Activated T-helper 1 cell treated with anti-CD3 and anti-CD28 coated beads, Interleukin-12 subunit alpha, Interleukin-12 subunit beta, Interleukin-2, Interleukin-4 antibody, amounts not matched to agents 30 ng/mL and 10 ng/mL and 1 ng/mL, durations not matched to agents 14 hours and 24 hours and 36 hours (primary cell): ENCODE measurements at places on chromosomes 5 and 9. TPM values are rescaled to one million over a fixed set of nuclear protein-coding genes. Genes with fewer than 3 reads are reported as not detected.

GRCh38 chr9:110895147-110895905 is 142.9 kb downstream of the LPAR1 start:
- no peak for DNase-seq
- H3K36me3 ChIP-seq = no peaks in the 10 kb centered on the region
- H3K4me1 ChIP-seq = no peaks in the 10 kb centered on the region
- no peak overlapping the region for H3K4me3 ChIP-seq
- H3K27ac ChIP-seq = no peak overlapping the region
- no peaks in the 10 kb centered on the region for H3K27me3 ChIP-seq

DNA sequence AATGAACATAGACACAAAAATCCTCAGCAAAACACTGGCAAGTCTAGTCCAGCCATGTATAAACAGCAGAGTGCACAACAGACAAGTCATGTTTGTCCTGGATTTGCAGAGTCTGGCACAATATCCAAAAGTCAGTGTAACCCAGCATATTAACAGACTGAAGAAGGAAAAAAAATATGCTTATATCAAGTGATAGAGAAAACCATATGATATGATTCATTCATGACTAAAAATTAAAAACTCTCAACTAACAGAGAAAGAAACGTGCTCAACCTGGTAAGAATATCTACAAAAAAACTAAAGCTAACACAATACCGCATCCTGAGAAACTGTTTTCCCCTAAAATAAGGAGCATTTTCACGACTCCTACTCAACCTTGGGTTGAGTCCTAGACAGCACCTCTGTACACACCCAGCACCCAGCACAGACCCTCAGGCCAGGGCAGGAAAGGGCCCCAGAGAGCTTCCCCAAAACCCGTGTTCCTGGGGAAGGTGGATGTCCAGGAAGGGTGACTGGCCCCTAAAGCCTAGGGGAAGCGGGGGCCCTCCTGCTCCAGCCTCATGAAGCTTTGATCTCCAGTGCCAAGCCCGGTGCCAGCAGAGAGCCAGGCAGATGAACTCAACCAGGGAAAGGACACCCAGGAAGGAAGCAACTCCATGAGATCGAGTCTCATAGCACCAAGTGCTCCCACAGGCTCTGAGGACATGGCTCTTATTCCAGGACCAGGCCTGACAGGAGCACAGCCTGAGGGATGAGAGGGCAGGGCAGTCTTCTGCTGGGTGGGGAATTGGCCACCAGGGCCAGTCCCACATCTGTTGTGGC is 38.9 kb downstream of the ADAMTS2 start:
- no peaks in the 10 kb centered on the region for H3K4me1 ChIP-seq
- H3K27me3 ChIP-seq = no peaks in the 10 kb centered on the region
- no peak overlapping the region for H3K4me3 ChIP-seq
- H3K36me3 ChIP-seq = no peaks in the 10 kb centered on the region
- no peak overlapping the region for H3K27ac ChIP-seq

- no peak overlapping the region for H3K4me3 ChIP-seq
- H3K27ac ChIP-seq = no peak overlapping the region
- H3K4me1 ChIP-seq = no peaks in the 10 kb centered on the region
- no peak for DNase-seq
- no peaks in the 10 kb centered on the region for H3K36me3 ChIP-seq
Measured at GRCh38 chr5:118592229-118593002, 395.9 kb downstream of the DTWD2 start.

JADE2 gene
- 70.2 and 74.3 TPM in 2 replicates for total RNA-seq

DNA sequence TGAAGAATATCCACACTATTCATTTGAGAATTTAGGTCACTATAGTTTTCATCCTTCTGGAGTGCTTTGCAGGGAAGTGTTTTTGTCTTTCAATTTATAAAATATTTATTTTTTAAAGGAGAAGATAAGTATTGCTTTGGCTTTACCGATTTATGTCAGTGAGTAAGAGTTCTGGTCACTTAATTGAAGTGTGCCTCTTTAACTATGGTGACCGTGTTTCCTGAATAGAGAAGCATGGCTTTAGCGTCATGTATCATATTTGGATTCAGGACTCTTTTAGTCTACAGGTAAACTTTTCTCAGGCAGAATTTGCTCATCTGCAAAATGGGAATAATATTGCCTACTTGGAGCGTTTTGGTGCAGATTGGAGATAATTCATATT is 902 bp downstream of the BDP1 start:
- H3K4me1 ChIP-seq = peaks cover 30% of the 10 kb centered on the region
- H3K27me3 ChIP-seq = no peaks in the 10 kb centered on the region
- peak overlapping the region; percentile 98 for H3K4me3 ChIP-seq
- peak overlapping the region; percentile 94 for H3K27ac ChIP-seq
- H3K36me3 ChIP-seq = peaks cover 8% of the 10 kb centered on the region

GRCh38 chr5:170357955-170358444 is 31.2 kb downstream of the KCNMB1 start:
- H3K36me3 ChIP-seq = no peaks in the 10 kb centered on the region
- DNase-seq = no peak
- H3K4me3 ChIP-seq = no peak overlapping the region
- no peak overlapping the region for H3K27ac ChIP-seq
- H3K4me1 ChIP-seq = no peaks in the 10 kb centered on the region
- peaks cover 16% of the 10 kb centered on the region for H3K27me3 ChIP-seq

KIF12 gene
- total RNA-seq = not detected in 2 replicates

DNA sequence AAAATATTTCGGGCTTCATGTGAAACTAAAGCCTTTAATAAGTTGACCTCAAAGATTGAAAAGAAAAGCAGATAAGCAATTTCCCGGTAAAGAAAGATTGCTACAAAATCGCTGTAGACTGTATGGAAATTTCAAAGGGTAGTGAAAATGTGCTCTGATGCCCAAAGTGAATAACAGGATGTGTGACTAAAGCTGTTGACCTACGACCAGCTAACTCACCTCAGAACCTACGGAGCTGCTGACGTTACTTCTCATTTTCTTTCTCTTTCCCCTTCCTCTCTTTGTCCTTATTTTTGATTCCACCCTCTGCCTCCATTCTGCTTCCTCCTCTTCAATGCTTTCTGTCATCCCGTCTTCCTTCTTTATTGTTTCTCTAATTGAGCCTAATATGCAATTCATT is 103.2 kb downstream of the PDE4D start:
- DNase-seq = no peak
- H3K36me3 ChIP-seq = no peaks in the 10 kb centered on the region
- peaks cover 7% of the 10 kb centered on the region for H3K27me3 ChIP-seq
- peak overlapping the region; percentile 13 for H3K4me3 ChIP-seq
- peak overlapping the region; percentile 76 for H3K27ac ChIP-seq
- H3K4me1 ChIP-seq = peaks cover 20% of the 10 kb centered on the region
